HepG2 (cell line): ENCODE measurements at places on chromosomes 12 and 14.

DNA sequence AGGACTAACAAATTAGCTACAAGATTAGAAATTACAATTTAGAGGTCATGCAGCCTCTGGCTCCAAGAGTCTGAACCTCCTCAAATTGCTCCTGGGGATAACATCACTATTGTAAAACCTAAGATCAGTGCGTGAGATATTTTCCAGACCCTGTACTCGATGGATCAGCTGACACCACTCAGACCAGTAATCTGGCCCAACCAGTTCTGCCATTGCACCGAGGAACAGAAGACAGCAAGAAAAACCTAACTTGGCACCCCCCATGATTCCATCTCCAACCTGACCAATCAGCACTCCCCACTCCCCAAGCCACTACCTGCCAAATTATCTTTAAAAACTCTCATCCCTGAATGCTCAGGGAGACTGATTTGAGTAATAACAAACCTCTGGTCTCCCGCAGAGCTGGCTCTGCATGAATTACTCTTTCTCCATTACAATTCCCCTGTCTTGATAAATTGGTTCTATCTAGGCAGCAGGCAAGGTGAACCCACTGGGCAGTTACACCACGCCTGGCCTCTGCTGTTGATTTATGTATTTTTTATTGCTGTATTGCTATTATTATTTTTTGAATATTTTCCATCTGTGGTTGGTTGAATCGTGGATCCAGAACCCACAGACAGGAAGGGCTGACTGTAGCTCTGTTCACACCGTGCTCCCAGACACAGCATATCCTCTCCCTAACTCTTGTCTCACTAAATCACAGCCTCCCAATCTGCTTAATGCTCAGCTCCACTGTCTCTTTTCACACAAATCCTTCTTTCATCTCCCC, 9.2 kb downstream of the HEBP1 start:
- DNase-seq = no peak

- DNase-seq = no peak
Measured at GRCh38 chr14:93047661-93048060, 68.1 kb downstream of the ITPK1 start.

GRCh38 chr12:56375598-56376434, 13.2 kb upstream of the APOF start:
- DNase-seq = no peak

DNA sequence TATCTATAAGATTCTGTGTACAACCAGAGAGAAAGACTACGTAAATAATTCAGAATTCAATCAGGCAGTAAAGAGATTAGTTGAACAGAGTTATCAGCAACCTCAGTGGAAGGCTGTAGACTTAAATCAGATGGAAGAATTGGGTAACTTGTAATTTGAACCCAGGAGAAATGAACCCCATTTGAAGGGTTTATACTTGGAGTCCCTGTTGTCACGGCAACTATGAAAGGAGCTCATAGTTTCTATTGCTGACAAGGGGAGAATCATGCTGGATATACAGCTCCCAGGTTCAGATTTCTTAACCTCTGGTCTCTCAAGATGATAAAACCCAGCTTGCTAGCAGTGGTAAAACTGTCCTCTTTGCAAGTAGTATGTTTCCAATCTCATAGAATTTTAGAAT, 54.4 kb upstream of the BMP4 start:
- no peak for DNase-seq

DNA sequence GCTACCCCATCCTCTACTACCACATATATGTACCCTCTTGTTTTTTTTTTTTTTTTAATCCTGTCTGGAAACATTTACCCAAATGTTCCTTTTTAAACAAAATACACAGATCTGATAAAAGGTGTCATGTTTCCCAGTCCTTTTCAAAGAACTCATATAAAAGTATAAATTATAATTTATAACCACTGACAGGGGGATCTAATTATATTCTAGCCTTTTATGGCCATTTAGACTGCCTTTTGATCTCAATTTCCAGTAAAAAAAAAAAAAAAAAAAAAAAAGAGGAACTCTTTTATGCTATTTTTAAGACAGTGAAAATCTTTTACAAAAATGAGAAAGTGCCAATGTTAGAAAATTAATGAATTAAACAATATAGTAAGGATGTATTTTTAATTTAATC, 65.0 kb downstream of the NAV3 start:
- DNase-seq = no peak

DNA sequence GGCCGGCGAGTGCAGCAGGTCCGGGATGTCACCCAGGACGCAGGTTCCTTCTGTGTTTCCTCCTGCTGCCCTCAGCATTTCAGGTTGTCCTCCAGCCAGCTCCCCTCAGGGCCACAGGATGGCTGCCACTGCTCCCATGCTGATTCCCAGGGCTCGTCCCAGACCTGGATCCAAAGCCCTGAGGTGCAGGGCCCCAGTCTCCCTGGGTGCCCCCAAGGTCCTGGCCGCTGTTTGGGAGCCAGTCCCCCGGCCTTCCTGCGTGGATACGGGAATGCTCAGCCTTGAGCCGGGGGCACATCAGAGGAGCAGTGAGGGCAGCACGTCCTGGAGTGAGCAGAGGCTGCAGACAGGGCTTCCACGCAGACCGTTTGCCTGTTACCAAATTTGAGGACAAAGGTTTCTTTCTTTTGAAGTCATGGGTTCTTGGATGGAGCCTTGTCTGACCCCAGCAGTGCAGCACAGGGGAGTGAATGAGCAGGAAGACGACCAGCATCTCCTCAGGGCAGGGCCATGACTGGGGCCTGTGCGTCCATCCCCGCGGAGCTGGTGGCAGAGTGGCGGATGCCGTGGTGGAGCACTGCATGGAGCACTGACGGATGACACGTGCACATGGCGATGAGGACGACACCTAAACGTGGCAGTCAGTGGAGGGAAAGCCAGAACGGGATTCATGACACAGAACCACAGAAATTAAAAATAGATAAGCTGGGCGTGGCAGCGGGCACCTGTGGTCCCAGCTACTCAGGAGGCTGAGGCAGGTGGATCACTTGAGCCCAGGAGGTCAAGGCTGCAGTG, 12.5 kb upstream of the CACNA2D4 start:
- no peak for DNase-seq

GRCh38 chr12:2035431-2036055, 17.2 kb upstream of the CACNA1C start:
- DNase-seq = no peak

GRCh38 chr14:50524060-50524459, 8.3 kb downstream of the MAP4K5 start:
- DNase-seq = no peak

DNA sequence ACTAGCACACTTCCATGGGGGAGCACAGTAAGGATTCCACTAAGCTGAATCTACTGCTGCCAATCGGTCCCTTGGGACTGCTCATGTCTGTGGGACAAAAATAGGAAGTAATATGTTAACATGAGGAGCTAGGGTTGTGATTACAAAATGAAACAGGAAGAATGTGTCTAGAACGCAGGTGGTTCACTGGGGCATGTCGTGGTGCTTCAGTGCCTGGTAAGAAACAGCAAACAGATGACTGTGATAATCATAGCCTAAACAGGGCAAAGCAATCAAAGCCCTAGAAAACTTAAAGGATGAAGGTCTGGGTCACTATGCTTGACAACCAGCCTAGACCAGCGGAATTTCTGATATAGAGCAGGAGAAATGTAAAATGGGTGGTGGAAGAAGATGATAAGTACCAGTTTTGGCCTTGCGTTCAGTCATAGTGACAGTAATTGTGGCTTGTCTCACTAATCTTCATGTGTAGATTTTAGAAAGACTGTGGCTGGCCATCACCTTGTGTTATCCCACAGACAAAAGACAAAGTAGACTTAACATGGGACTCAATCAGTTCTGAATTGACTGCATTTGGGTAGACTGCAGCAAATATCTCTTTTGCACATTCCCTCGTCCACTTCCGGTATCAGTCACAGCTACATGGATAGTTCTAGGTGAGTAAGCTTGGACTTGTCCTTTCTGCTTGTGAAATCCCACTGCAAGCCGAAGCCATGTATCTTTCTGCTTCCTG, 51.4 kb downstream of the WASHC3 start:
- DNase-seq = no peak

DNA sequence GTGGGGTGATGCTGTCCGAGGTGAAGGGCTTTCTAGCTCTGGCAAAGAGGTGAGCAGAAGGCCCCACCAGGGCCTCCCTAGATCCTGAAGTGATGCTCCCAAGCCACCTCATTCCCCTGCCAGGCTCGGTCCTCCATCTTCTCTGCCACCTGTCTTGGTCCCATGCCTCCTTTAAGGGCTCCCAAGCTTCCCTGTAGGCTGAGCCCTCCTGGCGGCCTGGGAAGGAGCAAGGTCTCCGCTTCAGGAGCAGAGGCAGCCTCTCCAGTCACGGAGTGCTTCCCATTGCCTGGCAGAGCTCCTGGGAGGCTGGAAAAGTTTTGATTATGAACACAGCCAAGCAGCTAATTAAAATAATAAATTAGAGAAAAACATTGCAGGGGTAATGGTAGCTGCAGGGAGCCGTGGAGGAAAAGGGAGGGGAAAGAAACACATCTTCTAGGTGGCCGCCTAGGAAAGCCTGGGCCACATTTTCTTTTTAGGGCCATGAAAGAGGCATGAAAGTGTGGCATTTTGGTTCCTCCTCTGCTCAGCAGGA, 160.0 kb upstream of the PRMT8 start:
- DNase-seq = no peak

GRCh38 chr12:12874029-12874428, 17.3 kb upstream of the GPRC5A start:
- no peak for DNase-seq

- no peak for DNase-seq
Measured at GRCh38 chr14:75280831-75281653, 2.4 kb downstream of the FOS start.

DNA sequence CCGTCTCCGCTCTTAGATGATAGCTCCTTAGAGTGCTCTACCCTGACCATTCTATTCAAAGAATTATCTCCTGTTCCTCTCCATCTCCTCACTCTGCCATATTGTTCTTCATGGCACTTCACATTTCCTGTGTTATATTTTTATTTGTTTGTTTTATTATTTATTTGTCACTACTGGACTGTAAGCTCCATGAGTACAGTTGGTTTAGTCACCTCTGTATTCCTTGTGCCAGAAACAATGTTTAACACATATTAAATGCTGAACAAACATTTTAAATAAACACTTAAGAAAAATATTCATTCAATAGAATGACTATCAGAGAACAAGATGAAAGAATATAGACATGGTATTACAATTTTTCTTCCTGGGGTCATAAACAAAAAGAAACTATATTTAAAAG, 35.6 kb downstream of the KIAA0586 start:
- DNase-seq = no peak

GRCh38 chr14:104882325-104882973, 17.4 kb downstream of the CEP170B start:
- no peak for DNase-seq

- no peak for DNase-seq
Measured at GRCh38 chr12:848882-849527, 96.6 kb downstream of the WNK1 start.

DNA sequence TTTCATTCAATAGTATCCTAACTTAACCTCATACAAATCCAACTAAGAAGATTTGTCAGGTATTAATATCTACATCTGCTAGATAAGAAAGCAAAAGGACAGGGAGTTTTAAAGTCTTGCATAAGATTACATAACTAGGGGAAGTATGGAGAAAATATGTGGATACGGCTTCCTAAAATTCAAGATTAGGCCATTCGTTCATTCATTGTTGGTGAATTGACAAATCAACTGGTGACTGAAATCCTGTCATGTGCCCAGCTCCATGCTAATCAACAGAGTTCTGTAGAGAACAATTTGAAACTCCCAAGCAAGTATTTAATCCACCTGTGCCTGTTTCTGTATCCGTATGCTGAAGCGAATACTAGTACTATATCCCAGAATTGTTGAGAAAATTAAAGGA, 260.9 kb upstream of the USP15 start:
- no peak for DNase-seq

GRCh38 chr14:76862546-76863282, 36.5 kb downstream of the LRRC74A start:
- DNase-seq = no peak

- DNase-seq = no peak
Measured at GRCh38 chr12:68056300-68056699, 67.1 kb downstream of the IFNG-AS1 start.

GRCh38 chr14:51157012-51157411, 62.1 kb upstream of the TRIM9 start:
- DNase-seq = peak; percentile 10

DNA sequence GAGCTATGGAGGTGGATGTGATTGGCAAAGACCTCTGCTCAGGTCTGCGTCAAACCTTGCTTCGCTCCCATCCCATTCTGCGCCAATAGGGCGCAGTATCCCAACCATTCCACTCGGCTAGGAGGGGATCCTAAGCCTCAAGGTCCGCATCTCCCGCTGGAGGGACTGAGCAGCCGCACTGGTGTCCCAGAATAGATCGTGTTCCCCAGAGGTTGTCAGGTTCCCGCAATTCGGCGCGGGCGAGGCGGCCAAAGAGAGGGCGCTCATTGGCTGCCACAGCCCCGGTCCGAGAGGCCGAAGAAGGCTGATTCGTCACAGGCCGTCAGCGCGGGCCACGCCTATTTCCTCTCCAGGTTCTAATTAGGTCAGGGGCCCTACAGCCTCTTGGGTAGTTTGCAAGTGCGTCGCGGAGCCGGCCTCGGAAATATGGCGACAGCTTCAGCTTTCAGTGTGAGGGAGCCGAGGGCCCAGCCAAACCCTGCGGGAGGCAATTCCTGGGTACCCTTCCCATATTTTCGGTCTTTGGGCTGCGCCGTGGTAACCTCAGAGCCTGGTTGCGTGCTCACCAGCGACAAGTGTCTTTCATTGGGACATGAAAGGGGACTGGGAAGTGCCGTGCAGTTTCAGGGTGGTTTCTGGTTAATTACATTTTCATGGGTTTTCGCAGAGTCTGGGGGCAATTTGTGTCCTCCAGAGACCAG, 5.0 kb downstream of the OR10AD1 start:
- no peak for DNase-seq

- no peak for DNase-seq
Measured at GRCh38 chr12:67545298-67545697, 103.2 kb upstream of the DYRK2 start.
